ENCODE measurements at places on chromosomes 5 and 9.

DNA sequence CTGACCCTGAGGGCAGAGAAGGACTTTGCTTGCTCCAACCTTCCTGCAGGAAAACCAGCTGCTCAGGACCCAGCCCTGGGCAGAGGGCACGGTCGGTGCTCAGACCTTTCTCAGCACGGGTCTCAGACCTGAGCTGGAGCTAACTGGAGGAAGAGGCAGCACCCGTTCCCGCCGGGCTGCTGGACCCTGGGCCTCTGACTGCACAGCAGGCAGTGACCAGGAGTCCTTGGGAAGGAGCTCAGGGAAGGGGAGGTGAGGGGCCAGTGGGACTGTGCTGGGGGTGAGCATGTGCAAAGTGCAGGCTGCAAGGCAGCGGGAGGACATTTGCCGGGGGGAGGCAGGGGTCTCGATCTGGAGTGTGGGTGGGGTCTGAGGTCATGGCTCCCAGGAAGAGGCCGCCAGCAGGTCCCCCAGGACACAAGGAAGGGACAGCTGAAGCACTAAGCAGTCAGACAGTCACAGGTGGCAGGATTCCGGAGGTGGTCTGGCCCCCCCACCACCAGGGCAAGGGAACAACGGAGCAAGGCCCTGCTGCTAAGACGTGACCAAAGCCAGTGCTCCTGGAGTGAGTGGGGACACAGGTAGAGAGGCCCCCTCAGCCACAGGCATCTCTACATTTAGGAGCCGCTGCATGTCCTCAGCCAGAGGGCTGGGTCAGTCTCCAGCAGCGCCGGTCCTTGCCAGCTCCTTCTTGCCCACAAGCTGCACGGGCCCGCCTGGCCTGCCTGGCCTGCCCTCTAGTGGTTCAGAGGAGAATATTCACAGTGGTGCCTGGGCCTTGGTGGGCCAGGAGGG is 4.8 kb upstream of the DPM2 start:
- peak; percentile 47 for DNase-seq

- DNase-seq = no peak
Observed at GRCh38 chr9:35452481-35452880, 37.4 kb upstream of the RUSC2 start.

DNA sequence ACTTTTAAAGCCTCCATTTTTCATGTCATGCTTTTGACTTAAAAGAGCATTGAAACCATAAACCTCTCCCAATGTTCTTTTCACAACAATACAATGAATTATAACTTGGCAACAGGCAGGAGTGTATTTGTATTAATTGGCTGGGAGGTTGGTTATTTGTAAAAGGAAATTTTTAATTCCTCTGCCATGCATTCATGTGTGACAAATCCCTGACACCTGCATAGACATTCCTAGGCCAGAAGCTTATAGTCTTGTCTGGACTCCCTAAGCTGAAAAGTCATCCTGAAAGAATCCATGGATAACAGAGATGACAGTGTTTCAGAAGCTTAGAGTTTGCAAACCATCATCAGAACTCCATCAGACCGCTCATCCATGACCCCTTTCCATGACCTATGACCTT is 76.3 kb upstream of the PTGER4 start:
- DNase-seq = no peak

DNA sequence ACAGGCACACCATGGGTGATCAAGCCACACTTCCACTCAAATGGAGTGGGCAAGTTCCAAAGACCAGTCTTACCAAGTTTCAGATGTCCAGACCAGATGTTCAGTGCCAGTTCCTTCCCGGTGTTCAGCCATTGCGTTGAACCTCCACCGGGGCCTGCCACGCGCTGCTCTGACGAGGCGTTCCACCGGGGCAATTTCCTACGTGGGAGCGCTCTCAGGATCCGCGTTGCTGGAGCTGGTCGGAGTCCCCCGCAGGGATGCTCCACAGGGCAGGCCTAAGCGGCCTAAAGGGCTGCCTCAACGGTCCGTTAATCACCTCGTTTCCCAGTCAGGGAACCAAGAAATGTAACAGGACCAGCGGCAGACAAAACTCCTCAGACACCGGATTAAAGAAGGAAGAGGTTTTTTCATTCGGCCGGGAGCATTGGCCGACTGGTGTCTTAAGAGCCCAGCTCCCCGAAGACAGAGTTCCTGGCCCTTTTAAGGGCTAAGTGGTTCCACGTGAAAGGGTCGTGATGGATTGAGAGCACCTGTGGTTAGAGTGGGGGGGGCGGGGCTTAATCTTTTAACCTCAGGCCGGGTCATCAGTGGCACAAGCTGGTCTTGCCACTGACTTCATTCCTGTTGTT is 35.7 kb upstream of the PPP1R26 start:
- no peak for DNase-seq

DNA sequence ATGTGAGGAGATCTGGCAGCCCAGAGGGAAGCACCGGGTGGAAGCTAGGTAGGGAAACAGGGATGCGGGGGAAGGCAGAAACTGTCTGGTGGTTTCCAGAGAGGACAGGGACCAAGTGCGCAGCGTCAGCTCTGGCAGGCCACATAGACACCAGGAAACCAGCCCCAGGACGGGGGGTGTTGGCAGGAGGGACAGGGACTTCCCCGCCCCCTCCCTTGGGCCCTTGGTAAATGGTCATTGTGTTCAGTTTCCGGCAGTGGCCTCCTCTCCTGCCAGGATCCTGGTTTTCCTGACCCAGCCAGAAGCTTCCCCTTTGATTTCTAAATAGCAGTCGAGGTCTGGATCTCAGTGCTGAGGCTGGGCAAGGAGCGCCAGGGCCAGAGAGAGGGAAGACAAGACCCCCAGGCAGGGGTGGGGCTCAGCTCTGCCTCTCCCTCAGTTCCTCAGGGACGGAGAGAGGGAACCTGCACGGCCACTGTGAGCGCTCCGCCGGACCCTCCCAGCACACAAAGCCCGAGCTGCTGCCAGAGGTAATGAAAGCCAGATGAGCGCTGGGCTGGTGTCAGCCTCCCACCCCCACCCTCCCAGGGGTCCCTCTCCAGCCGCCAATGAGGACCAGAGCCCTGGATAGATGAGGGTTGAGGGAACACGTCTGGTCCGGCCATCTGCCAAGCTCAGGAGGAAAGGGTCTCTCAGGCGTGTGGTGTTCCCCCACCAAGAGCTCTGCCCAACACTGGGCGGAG is 1.8 kb downstream of the RALGDS start:
- DNase-seq = peak; percentile 69

- no peak for DNase-seq
Observed at GRCh38 chr5:166992874-166993722, 1298.3 kb upstream of the WWC1 start.

GRCh38 chr9:136529516-136530460 is 16.1 kb downstream of the NOTCH1 start:
- no peak for DNase-seq

- DNase-seq = no peak
Observed at GRCh38 chr9:107060062-107060461, 197.1 kb downstream of the ZNF462 start.

Measured in NCI-H1092 treated with DMSO at 0.1 percent for 48 hours (cell line).